ENCODE measurements at places on chromosomes 1 and 21. TPM values are rescaled to one million over a fixed set of nuclear protein-coding genes. Genes with fewer than 3 reads are reported as not detected.

Gene PTPRU
- 0.72 TPM for total RNA-seq

Gene RAB25
- not detected for total RNA-seq

Gene GJA9
- total RNA-seq: 0.10 TPM

Gene ZMYND12
- 0.57 TPM for total RNA-seq

Gene RNU1-1
- total RNA-seq: 1,290 TPM

Gene PLPPR4
- total RNA-seq: not detected
